Ecto neural progenitor cell (in vitro differentiated cells): ENCODE measurements at places on chromosomes 13 and 19.

GRCh38 chr19:46713781-46714443 is 3.0 kb downstream of the PRKD2 start:
- peak; percentile 85 for DNase-seq

DNA sequence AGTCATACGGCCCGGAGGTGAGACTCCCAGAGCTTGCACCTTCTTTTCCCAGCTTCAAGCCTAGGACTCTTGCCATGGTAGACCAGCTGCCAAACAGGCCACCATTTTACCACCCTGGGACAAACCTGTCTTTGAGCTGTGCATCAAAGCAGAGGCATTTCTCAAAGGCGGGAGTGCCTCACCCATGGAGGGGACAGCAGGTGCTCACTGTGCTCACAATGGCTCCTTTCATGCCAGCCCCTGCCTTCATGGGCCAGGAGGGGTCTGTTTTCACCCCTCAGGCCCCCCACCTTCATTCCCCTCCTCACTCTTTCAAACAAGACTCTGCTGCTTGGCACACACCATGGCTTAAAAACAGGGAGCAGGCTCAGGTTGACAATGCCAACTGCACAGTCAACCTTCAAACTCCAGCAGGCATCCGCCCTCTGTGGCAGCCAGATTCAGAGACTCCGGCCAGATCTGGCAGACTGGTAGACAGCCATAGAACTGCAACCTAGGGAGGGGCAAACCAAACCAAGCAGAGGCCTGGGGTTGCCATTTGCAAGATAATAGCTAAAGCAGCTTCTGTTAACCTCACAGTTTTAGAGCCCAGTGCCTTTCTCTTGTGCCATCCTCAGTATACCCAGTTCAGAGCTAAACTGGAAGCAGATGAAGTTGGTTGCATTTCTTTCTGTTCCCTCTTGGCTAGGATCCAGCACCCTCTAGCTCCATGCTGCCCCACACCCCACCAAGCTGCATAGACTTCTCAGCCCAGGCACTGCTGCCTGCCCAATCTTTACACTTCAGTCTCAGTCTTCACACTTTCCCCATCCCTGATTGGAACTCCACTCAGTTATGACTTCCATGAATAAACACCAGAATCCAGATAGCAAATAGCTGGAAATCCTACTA is 93.9 kb upstream of the SPATA13 start:
- no peak for DNase-seq

DNA sequence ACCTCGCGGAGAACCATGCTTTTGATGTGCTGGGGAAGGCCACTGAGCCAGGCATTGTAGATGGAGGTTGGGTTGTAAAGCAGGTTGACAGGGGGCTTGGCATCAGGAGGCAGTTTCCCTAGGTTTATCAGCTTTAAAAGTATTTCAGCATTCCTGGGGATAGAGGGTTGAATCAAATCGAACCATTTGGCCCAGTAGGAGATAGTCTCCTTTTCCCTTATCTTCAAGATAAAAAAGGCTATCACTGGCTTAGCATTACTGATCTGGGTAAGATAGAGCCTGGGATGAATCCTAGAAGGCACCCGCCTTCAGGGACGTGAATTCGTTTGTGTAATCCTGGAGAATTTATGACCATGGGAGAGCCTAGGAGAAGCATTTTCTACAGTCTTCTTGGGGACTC is 30.6 kb downstream of the SLC6A16 start:
- no peak for DNase-seq

GRCh38 chr13:39259371-39260140 is 221.3 kb downstream of the NHLRC3 start:
- no peak for DNase-seq

GRCh38 chr19:41226874-41227390 is 7.9 kb downstream of the AXL start:
- DNase-seq = no peak

GRCh38 chr13:95713651-95714050 is 36.7 kb downstream of the DNAJC3 start:
- DNase-seq = no peak
